Kidney (tissue), 22 donors: ENCODE measurements at places on chromosomes 2 and 18.

- no peak for DNase-seq
These were observed 289.6 kb downstream of the PTPRM start for GRCh38 chr18:7856733-7857132.

GRCh38 chr2:1891147-1891546, 146.8 kb upstream of the PXDN start:
- DNase-seq = no peak

GRCh38 chr2:20186078-20186854, 38.7 kb downstream of the SDC1 start:
- DNase-seq = no peak

- no peak for DNase-seq
These were observed 731.5 kb downstream of the LRP1B start for GRCh38 chr2:141399270-141399669.

DNA sequence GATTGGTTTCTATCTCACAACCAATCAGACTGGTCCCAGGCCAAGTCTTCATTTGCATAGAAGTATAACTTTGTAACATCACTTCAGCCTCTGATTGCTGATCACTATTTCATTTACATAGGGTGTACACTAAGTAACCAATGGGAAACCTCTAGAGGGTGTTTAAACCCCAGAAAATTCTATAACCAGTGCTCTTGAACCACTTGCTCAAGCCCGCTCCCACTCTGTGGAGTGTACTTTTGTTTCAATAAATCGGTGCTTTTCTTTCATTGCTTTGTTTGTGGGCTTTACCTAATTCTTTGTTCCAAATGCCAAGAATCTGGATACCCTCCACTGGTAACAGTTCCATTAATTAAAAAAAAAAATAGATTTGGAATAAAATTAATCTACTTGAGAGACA, 77.0 kb downstream of the TMEFF2 start:
- DNase-seq = no peak

- no peak for DNase-seq
These were observed 96.9 kb downstream of the ACTR3 start for GRCh38 chr2:113986762-113987290.

- no peak for DNase-seq
These were observed 75.8 kb upstream of the ARL5A start for GRCh38 chr2:151904021-151904420.

- DNase-seq = peak; percentile 34
These were observed 2.6 kb upstream of the GPR35 start for GRCh38 chr2:240622531-240623235.

- no peak for DNase-seq
These were observed 188.1 kb downstream of the LAMA1 start for GRCh38 chr18:6929370-6930102.

- no peak for DNase-seq
These were observed 85.4 kb downstream of the DPP4 start for GRCh38 chr2:161988589-161988988.

- no peak for DNase-seq
These were observed 211.8 kb downstream of the NRXN1 start for GRCh38 chr2:50820176-50820575.

GRCh38 chr18:21205695-21206094, 36.3 kb upstream of the GREB1L start:
- no peak for DNase-seq

DNA sequence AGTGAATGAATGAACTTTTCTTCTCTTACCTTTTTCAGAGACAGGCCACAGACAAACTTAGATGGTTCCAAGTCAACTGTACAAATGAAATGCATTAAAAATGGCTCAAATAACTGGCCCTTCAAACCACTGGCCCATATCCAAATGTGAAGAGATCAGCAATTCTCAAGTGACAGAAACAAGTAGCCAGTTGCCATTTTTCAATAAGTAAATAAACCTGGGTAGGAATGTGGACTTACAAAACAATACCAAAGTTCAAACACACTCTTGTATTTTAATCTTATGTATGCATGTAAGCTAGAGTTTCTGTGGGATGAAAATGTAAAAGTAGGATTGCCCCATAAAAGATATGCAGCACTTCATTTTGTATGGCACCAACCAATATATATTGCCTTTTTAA, 129.2 kb downstream of the MEP1B start:
- no peak for DNase-seq

GRCh38 chr2:137357634-137358033, 592.3 kb downstream of the THSD7B start:
- no peak for DNase-seq

DNA sequence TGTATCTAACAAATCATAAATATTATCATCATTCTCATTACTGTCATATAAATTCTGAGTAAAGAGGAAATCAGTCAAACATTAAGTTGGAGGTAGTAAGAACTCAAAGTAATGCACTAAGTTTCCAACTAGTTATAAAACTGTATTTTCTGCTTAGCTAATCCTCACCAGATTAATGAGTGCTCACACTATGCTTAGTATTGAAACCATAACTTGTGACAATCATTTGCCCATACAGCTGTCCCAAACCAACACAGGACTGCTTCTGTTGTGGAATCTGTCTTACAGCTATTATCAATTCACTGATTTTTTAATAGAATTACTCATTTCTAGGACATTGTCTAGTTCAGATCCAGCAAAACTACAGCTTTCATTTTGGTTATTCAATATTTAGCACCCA, 41.5 kb upstream of the TANK start:
- no peak for DNase-seq

GRCh38 chr2:219612577-219613286, 14.7 kb upstream of the SLC4A3 start:
- no peak for DNase-seq

- DNase-seq = no peak
These were observed 45.5 kb upstream of the CAVIN2 start for GRCh38 chr2:191892391-191892790.

DNA sequence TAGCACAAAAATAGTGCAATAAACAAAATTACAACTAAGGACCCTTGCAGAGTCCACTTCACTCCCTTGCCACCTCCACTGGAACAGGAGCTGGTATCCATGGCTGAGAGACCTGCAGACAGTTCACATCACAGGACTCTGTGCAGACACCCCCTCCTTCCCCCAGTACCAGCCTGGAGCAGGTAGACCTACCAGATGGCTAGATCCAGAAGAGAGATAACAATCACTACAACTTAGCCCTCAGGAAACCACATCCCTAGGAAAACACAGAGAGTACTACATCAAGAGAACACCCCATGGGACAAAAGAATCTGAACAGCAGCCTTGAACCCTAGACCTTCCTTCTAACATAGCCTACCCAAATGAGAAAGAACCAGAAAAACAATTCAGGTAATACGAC, 49.8 kb downstream of the FBXO15 start:
- DNase-seq = no peak

DNA sequence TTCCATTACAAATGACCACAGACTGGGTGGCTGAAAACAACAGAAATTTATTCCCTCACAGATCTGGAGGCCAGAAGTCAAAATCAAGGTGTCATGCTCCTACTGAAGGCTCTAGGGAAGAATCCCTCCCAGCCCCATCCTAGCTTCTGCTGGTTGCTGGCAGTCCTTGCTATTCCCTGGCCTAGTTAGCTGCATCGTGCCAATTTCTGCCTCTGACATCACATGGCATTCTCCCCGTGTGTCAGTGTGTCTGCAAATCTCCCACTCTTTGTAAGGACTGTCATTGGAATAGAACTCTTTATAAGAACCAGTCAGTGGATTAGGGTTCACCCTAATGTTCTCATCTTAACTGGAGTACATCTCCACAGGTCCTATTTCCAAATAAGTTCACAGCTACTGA, 30.5 kb upstream of the NCKAP5 start:
- DNase-seq = no peak

- DNase-seq = no peak
These were observed 89.9 kb upstream of the SLC1A4 start for GRCh38 chr2:64899081-64899865.

DNA sequence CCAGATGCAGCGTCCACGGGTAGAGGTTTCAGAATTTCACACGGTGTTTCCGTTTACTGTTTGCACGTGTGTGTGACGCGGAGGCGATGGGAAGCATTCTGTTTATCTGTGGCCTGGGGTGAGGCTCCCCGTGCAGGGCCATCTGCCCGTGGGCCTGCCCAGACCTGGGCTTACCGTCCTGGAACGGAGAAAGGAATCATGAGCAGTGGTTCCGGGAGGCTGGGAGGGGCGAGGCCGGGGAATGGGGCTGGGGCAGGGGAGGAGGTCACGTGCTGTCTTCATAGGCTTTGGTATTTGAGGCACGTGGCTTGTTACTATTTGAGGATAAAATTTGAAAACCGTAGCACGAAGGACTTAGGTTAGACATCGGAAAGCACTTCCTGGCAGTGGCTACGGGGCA, 77.9 kb downstream of the RTP5 start:
- no peak for DNase-seq

GRCh38 chr2:209533391-209533790, 109.5 kb downstream of the MAP2 start:
- DNase-seq = no peak

DNA sequence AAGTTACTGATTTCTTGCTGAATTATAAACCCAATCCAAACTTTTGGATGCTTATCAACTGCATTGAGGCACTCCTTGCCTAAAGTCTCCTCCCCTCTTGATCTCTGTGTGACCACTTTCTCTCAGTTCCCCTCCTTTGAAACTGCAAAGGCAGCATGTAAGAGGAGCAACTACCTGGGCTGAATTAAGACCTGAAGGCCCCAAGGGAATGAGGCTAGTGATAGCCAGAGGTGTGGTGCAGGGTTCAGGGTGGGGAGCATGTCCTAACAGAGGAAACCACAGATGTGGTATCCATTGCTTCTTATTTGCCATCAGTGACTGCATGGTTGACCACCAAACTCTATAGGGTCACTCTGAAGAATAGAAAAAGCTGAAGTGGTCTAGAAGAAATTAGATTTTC, 557.9 kb downstream of the TNS1 start:
- DNase-seq = no peak

- DNase-seq = peak; percentile 63
These were observed 78.9 kb downstream of the SRBD1 start for GRCh38 chr2:45532181-45532580.

DNA sequence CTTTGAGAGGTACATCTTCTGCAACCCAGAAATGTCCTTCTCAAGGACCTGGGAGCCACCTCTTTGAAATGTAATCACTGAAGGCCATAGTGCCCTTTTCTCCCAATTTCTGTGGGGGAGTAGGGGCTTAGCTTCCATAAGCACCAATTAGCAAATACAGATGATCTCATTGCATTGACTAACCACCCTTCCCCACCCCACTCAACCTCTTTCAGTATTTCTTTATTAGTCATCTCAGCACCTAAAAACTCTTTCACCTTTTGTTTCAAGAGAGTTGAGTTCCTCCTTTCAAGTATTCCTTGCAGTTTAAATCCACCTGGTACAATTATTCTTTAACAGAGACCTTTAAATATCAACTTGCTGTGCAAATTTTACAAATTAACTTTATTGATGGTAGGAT, 1011.8 kb upstream of the CDH2 start:
- no peak for DNase-seq

DNA sequence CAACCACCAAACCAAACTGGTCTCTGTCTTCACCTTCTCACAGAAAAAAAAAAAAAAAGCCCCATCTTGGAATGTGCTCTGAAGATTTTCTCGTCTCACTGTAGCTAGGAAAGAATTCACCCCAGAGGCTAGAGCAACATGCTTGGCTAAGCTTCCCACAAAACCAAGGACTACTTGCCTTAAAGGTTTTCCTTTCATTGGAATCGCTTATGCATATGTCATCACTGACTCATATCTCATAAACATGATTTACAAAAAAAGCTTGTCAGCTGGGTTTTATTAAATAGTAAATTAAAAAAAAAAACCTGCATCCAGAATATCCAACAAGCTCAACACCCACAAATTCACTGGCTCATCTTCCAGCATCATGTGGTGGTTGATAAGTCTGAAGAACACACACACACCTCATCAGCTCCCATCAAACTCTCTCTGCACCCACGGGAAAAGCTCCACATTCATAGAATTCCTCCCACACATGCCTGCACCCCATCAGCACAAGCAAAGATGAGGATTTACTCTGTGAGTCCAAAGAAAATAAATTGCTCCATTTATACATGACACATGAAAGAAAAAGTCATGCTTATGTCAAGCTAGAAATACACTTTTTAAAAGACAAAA, 182.0 kb upstream of the TRIB2 start:
- no peak for DNase-seq

- no peak for DNase-seq
These were observed 70.2 kb upstream of the FSHR start for GRCh38 chr2:49224426-49225010.

DNA sequence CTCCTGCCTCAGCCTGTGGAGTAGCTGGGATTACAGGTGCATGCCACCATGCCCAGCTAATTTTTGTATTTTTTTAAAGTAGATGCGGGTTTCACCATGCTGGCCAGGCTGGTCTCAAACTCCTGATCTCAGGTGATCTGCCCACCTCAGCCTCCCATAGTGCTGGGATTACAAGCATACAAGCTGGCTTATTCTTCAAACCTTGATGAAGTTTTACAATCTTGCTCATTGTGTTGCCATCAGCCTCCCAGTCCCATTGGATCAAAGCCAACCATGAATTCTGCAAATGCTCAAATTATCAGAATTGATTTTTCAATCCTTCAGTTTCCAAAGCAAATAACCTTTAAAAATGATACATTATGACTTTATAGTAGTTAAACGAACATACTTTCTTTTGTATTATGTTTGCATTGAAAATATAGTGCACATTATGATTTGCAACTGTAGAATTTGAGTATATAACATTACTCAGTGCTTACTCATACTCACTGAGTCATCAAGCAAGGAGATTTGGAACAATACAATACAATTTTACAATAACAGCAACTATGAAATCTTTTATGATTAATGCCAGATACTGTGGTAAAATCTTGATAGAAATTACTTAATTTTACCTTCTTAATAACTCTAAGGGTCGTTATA, 1491.9 kb upstream of the CELF4 start:
- DNase-seq = no peak

DNA sequence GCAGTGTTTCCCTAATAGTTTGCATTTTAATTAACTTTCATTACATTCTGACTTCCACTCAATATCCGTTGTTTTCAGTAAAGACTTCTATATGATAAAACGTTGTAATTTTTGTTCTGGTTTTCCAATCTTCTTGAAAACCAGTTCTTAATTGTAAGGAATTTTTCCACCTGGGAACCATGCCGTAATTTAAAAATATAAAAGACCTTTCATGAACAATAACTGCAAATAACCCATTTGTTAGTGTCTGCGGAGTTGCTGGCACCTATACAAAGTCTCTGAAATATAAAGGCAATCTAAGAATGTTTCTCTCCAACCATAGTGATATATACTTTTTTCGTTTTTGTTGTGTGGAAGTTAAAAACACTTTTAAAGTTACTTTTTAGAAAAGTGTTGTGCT, 7.7 kb upstream of the SATB2 start:
- no peak for DNase-seq

DNA sequence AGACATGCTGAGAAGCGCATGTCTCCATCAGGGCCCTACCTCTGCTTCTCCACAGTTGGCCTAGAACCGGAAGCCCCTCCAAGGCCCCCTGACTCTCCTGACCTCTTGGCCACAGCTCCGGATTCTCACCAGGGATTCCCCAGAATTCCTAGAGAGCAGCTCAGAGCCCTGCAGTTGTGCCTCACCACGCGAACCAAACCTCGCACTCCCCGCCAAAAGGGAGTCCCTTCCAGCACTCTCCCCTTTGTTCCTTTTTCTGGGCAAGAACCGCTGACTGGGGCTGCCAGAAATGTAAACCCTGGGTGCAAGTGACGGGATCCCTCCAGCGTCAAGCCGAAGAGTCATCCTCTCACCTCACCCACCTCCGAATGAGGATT, 36.7 kb downstream of the AFF3 start:
- peak; percentile 39 for DNase-seq

- no peak for DNase-seq
These were observed 14.6 kb downstream of the FARSB start for GRCh38 chr2:222641336-222641735.
